ENCODE measurements at places on chromosomes 4 and X. TPM values are rescaled to one million over a fixed set of nuclear protein-coding genes. Genes with fewer than 3 reads are reported as not detected.

DNA sequence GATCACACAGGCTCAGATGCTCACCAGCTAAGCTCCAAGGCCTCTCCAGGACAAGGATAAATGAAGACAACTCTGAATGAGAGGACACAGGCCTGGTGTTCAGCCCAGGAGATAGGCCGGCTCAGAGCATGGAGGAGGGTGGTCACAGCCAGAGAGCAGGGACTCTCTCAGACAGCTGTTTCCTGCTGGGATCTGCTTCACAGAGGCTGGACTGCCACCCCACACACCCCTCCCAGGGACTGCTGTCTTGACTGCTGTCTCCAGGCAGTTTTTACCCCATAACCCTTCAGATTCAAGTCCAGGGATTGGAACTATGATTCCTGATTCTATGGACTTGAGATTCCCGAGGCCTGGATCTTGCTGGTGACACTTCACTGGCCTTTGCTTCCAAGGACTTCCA lies 89.0 kb downstream of the SMIM20 start:
- no peak for ATAC-seq

Gene ABCG2
- total RNA-seq = 0.42 TPM

DNA sequence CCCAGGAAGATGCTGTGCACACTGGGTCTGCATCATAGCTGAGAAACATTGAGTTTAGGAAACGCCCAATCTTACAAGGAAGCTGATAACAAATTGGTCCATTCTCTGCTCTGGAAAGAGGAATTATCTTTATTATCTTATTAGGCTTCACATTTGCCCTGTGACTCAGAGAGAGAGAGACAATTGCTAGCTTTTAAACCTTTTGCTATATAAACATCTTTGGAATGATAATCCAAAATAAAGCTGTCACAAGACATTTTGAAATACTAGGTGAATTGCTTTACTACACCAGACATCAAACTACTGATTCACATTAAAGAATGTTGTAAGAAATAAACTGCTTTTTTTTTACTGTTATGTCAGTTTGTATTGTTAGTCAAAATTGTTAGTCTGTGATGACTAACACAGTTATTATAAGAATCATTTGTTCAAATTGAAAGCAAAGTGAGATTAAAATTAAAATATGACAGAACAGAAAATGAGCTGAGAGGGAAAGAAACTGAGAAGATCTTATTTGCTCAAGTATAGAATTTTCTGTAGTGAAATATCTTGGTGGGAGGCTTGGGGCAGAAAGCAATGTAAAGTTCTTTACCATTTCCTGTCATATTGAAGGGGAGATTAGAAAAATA lies 765.4 kb upstream of the PCDH10 start:
- ATAC-seq = no peak

Gene TMEM271
- 1.5 TPM for total RNA-seq

Gene SLC10A4
- 2.0 TPM for total RNA-seq

GRCh38 chr4:7904952-7905915 lies 34.4 kb downstream of the AFAP1 start:
- peak; percentile 44 for ATAC-seq

Gene SORCS2
- total RNA-seq = 3.6 TPM

Gene C1QTNF7
- 0.43 TPM for total RNA-seq

GRCh38 chrX:152537373-152537772 lies 86.3 kb upstream of the GABRA3 start:
- ATAC-seq = no peak

GRCh38 chrX:24694825-24695224 lies 1.1 kb downstream of the POLA1 start:
- no peak for ATAC-seq

Gene RNF128
- 0.25 TPM for total RNA-seq

GRCh38 chrX:41580423-41581064 lies 108.2 kb upstream of the GPR34 start:
- ATAC-seq = no peak

Gene MAGEA6
- 0.19 TPM for total RNA-seq

- no peak for ATAC-seq
These were observed 162.4 kb upstream of the GPRIN3 start for GRCh38 chr4:89469930-89470375.

DNA sequence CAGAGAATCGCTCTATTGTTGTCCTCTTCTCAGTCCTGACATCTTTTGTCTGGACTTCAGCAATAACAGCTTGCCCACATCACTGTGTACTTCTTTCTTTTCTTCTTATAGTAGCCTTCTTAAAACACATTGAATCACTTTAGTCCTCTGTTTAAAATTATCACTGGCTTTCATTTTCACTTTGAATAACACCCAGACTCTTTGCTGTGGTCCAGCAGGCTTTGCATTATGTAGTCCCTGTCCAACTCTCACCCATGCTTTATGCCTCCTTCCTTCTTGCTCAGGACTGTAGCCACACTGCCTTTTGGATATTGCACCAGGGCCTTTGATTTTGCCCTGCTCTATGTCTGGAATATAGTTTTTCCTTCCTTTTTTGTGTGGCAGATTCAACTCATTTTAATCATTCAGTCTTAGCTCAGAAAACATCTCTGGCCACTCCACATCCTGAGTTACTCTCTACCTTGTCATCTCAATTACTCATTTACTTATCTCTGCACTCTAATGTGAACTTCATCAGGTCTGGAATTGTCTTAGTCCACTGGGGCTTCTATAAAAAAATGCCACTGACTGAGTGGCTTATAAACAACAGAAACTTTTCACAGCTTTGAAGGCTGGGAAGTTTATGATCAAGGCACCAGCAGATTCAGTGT lies 168.2 kb downstream of the C4orf33 start:
- no peak for ATAC-seq

DNA sequence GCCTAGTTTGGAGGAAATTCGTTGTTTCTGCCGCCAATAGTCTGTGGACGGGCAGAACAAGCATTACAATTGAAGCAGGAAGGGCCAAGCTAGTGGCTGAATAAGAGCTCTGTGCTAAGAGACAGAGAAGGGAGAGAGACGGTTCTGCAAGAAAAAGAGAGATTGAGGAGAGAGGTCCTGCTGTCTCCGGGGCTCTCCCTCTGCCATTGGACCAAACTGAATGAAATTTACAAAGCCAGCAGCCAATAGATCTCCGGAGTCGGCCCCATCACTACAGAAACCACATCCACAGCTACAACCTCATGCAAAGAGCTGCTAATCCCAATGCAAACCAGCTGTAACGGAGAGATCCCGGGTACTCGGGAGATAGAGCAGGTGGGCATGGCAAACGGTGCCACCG lies at the start of gene NLGN4X:
Gene NLGN4X (minus strand): TSS at position 148 of the 400 bp plus-strand sequence. CDS start 77,401 bp downstream, outside the sequence.
- ATAC-seq = peak; percentile 54

- ATAC-seq = no peak
These were observed 98.2 kb downstream of the PJA1 start for GRCh38 chrX:69066966-69067525.

Gene UGT8
- 2.0 TPM for total RNA-seq

DNA sequence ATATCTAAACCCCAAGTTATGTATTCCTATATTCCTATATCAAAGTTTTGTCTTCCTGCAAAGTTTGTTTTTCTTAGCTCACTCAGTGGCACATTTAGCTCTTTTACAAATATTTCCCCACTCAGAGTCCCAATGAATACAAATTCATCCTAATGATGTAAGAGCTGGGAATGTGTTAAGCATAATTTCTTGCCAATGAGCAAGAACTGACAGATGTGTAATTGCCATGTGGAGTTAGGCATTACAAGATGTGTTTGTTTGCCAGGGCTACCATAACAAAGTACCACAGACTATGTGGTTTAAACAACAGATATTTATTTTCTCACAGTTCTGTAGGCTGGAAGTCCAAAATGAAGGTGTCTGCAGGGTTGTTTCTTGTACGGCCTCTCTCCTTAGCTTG lies 302.1 kb downstream of the KCTD8 start:
- ATAC-seq = no peak

Gene L1CAM
- total RNA-seq = 0.87 TPM

GRCh38 chr4:6333301-6334202 lies 63.9 kb downstream of the WFS1 start:
- ATAC-seq = no peak

DNA sequence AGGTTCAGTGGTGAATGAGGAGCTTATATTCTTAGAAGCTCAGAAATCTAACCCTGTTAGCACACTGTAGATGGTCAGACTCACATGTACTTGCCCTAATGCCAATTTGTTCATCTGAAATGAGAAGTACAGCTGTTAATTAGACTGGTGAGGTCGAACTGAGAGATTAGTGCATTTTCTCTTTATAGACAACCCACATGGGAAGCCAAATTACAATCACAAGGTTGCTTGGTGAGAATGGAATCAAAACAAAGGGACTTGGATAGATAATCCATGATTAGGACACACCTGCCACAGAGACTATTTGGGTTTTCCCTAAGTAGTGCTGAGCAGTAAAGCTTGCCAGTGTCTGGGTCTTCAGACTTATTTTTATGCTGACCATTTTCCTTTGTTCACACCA lies 88.3 kb downstream of the POLA1 start:
- ATAC-seq = no peak

Gene SPOCK3
- 25.5 TPM for total RNA-seq

- ATAC-seq = no peak
These were observed 119.5 kb downstream of the ARSF start for GRCh38 chrX:3160756-3161155.

DNA sequence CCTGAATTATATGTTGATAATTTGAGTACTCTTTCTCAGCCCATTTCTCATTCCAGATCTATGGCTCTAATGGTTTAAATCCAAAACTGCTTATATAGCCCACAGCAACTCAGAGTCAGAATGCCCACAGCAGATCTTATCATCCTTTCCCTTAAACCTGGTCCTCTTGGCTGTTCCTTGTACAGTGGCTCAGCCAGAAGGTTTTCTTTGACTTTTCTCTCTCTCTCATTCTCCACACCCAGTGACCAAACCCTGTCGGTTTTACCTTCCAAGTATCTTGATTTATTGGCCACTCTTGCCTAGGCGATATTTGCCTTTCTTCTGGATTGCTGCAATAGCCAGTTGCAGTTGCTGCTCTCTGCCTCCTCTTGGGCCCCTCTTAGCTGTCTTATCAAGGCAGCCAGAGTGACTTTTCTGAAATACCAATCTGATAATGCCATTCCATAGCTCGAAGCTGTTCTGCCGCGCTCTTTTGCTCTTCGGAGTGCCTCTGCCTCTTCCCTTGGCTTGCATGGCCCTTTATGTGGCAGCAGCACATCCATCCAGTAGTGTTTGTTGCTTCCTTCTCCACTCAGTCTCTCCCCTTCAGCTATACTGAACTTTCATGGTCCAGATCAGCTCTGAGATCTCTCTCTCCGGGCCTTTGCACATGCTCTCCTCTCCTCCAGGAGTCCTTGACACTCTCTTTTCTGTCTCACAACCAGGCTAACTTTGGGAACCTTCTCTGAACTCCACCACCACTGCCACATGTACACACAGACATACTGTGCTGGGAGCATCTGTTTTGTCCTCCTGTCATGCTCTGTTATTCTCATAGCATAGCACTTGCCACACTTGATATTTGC lies 11.8 kb downstream of the GAB1 start:
- no peak for ATAC-seq

All from motor neuron (in vitro differentiated cells).